ENCODE measurements at places on chromosomes 5 and 9.

- DNase-seq, result peak; percentile 72
Measured at GRCh38 chr5:99004960-99005359, 76.2 kb upstream of the CHD1 start.

GRCh38 chr9:37378613-37379004 lies 43.9 kb upstream of the GRHPR start:
- DNase-seq, result no peak

DNA sequence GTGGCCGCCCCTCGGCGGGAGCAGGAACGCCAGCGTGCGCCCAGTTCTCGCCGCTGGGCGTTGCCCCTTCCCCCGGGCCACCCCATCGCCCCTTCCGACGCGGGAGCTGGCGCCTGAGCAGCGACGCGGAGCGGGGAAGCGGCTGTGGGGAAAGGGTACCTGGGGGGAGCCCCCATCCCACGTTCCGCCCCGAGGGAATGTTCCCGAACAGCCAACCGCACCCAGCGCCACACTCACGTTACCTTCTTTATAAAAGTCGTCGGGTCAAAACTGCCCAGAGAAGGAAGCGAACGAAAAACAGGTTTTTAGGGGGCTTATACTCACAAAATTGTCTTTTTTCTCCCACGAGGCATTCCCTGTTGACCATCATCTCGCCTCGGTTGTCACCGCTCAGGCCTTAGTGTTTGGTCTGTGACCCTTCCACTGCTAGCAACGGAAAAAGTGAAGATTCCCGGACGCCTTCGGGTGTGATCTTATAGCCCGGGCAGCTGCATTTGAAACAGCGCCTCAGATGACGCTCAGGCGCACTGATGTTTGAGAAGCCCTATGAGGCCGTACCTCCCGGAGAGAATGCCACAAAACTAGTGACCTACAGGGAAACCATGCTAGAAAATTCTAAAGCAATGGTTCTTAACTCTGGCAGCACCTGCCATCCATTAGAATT lies 475 bp upstream of the GOLM1 start:
- no peak for DNase-seq

DNA sequence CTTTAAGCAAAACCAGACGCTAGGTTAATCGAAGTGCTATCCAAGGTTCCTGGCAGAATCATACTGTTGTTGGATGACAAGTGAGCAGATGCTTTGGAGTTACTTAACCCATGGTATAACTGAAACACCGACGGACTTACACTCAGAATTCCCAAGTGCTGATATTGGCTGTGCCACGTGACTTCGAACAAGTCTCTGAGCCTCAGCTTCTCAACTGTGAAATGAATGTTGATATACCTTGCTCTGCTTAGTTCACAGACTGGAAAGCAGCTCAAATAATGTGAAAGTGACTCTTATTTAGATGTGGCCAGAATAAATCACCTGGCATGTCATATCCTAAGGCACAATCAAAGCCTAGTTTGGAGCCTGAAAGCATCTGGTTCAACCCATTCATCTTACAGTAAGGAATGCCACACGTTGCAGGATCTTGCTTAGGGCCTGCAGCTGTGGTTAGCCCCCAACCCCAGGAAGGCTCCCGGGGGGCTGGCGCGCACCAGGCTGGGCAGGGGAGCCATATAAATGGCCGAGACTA lies 759 bp downstream of the GEMIN5 start:
- no peak for DNase-seq

GRCh38 chr5:12330993-12331588 lies 426.8 kb upstream of the CTNND2 start:
- DNase-seq, result no peak

DNA sequence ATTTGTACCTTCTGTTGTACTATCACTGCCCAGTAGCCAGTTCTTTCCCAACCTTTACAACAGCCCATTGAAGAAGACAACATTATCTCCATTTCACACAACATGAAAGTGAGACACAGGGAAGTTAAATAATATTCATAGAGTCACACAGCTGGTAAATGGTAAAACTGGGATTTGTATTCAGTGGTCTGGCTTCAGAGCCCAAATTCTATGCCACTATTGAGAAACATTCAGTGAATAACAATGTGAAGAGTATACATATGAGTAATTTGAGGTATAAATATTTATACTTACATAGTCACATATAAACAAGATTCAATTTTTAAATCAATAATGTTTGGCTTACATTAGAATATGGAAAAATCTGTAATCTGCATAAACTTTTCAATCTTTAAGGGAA lies 13.8 kb downstream of the SMIM15 start:
- DNase-seq, result no peak

GRCh38 chr9:108640230-108640629 lies 215.6 kb downstream of the ACTL7B start:
- DNase-seq, result no peak

DNA sequence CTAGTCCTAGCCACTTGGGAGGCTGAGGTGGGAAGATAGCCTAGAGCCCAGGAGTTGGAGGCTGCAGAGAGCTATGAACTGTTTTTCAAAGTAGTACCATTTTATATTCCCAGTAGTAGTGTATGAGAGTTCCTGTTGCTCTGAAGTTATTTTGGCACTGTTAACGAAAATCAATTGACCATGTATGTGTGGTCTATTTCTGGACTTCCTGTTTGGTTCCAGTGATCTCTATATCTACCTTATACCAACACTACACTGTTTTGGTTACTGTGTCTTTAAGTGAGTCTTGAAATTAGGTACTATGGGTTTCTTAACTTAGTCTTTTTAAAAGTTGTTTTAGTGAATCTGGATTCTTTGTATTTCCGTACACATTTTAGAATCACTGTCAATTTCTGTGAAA lies 13.6 kb downstream of the SLF1 start:
- DNase-seq, result no peak

GRCh38 chr9:90105773-90106172 lies 501.0 kb downstream of the GADD45G start:
- no peak for DNase-seq

DNA sequence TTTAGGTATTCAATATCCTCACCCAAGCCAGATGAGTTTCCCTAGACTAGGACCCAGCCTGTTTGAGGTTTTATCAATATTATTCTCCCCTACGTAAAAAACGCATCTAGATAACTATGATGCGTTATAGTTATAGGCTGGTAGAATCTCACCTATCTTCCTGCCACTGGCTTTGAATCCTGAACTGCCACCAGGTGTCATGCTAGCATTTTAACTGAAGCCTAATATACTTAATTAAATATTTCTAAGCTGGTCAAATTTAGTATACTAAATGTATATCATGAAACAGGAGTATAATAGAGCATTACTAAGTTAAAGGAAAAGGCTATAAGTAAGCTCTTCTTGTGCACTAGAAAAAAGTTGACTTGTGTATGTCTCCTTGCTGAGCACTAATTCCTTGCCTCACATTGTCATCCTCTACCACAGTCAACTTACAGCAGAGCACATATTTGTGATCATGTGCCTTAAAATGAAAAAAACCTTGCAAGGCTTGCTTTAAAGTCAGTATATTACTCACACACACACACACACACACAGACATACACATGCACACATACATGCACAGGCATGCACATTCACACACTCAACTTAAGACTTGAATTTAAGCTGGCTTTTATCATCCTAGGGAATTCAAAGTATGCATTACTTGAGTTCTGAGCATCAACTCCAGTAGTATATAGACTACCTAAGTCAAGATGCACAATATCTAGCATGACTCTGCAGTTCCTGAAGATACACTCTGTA lies 303.4 kb downstream of the ADGRV1 start:
- no peak for DNase-seq

DNA sequence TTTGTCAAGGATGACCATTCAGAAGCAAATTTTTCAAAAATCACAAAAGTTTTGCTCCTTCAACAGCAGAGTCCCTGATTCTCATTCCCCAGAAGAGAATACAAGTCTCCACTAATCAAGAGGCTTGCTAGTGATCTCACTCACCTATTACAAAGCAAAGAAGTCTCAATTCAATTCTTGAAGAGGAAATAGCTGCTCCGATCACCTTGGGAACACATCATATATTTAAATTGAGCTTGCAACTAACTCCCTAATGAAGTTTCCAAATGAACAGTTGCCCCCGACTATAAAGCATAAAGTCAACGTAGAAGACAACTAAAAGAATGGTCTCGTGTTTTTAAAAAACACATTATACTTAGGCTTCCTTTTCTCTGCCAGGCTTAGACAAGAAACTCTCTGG lies 1.6 kb downstream of the LIFR start:
- no peak for DNase-seq

- DNase-seq, result no peak
Measured at GRCh38 chr9:87567571-87567970, 69.9 kb downstream of the DAPK1 start.

- no peak for DNase-seq
Measured at GRCh38 chr9:19618816-19619215, 170.0 kb downstream of the SLC24A2 start.

GRCh38 chr5:56190497-56190896 lies 42.6 kb downstream of the ANKRD55 start:
- DNase-seq, result peak; percentile 51

- DNase-seq, result no peak
Measured at GRCh38 chr9:85610074-85610860, 131.5 kb downstream of the AGTPBP1 start.

GRCh38 chr5:131976414-131977211 lies 31.1 kb upstream of the MEIKIN start:
- DNase-seq, result no peak

GRCh38 chr5:168893283-168893682 lies 314.1 kb upstream of the PANK3 start:
- DNase-seq, result no peak

- DNase-seq, result no peak
Measured at GRCh38 chr5:36948650-36949049, 72.1 kb downstream of the NIPBL start.

DNA sequence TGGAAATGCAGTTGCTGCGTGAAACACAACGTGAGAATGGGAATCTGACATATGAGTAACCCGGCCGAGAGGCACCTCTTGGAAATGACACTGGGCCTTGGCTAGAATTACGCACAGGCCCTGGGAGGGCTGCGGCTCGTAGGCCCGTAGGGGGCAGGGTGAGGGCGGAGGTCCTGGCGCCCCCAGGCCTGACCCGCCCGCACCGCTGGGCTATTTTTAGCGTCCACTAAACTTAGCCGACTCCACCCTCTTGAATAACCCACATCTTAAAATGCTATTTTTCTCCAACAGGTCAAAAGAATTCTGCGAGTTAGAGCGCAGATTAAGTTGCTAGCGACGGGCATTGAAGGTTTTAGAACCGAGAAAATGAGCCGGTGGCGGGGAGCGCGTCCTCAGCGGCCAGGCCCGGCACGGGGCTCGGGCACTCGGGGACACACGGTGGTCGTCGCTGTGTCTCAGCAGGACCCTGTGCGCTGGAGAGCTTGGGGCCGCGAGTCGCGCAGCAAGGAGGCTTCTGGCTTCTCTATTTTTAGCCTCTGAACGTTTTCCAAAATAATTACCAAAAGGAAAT lies 168.5 kb downstream of the AUH start:
- DNase-seq, result peak; percentile 52

- no peak for DNase-seq
Measured at GRCh38 chr9:83238871-83239640, 176.1 kb upstream of the RASEF start.

DNA sequence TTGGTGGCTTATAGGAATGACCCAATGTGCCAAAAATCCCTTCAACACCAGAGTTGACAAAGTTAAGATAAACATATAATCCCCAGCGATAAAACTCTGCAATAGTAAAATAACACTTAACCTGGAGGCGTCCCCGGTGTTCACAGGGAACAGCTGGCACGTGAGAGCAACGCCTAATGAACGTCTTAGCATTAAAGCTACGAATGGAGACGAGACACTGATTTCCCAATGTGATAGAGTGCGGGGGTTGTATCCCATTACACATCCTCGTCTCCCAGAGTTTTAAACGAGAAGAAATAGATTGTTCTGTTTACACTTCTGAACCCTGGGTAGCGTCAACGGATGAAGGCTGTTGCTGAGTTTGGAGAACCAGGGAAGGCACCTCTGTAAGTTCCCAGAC lies 57.6 kb downstream of the PTCH1 start:
- no peak for DNase-seq

GRCh38 chr5:14935341-14935740 lies 63.8 kb upstream of the ANKH start:
- no peak for DNase-seq

DNA sequence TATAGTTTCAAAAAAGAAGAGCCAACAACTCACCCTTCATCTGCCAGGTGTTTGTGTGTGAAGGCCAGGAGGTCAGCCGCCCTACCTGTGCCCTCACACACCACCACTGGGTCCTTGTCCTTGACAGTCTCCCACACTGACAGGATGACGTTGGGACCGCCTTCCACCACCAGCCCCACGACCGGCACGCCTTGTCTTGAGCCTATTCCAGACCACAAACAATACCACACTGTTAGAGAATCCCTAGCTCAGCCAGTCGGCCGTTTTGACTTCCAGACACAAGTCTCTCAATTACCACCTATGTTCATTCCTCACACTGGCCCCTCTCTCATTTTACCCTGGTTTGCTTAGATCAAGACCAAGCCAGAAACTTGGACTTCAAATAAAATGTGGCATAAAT lies 66.1 kb downstream of the TRPM6 start:
- no peak for DNase-seq

DNA sequence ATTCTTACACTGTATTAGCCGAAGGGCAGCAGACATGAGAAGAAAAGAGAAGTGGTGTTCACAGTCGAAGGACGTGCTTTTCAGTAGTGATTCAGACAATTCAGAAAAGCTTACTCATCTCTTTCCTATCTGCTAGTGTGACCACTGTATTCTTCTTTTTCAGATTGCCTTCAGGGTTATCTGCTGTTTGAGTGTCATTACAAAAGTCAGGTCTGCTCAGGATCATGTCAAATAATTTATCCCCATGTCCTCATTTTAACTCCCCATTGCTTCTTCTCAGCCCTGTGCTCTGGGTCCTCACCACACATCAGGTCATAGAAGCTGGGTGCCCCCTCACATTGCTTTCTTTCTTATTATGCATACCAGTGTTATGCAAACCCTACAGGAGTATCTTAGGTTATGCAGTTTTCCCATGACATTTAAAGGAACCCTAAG lies 394.0 kb downstream of the CETN3 start:
- no peak for DNase-seq

DNA sequence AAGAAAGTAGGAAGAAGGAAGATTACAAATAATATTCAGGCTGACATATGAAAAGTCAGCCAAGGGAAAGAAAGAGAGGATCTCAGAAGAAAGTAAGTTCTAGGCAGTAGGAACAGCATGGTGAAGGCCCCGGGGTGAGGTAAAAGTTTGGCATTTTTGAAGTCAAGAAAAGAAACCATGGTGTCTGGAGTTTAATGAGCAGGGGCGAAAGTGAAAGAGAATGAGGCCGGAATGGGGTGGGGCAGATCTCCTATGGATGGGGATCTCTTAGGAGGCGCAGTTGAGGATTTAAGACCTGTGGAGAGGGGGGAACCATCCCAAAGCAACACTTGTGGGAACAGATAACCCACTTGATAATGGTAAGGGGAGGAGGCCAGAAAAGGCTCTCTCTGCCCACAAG lies 42.3 kb upstream of the SMAD5 start:
- no peak for DNase-seq

GRCh38 chr5:135635451-135635850 lies 56.7 kb upstream of the CXCL14 start:
- no peak for DNase-seq

GRCh38 chr9:89817151-89817950 lies 212.5 kb downstream of the GADD45G start:
- DNase-seq, result no peak

Data from CD8-positive, alpha-beta T cell (primary cell).